Naive thymus-derived CD8-positive, alpha-beta T cell (primary cell): ENCODE measurements at places on chromosomes 2 and 18. TPM values are rescaled to one million over a fixed set of nuclear protein-coding genes. Genes with fewer than 3 reads are reported as not detected.
A peak's percentile ranks its signal among the peaks of the same experiment; 100 is the strongest.

DNA sequence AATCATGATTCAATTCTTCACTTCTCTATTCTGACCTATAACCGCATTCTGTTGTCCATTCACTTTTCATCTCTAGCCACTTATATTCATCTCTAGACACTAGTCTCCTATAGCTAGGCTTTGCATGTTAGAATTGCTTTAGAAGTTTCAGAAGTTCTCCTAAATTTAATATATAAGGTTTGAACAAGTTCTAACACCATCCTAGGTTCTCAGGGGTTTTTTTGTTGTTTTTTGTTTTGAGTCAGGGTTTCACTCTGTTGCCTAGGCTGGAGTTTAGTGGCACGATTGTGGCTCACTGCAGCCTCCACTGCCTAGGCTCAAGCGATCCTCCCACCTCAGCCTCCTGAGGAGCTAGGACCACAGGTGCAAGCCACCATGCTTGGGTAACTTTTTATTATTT is 19.9 kb downstream of the WDSUB1 start:
- no peak overlapping the region for H3K4me3 ChIP-seq
- peaks cover 3% of the 10 kb centered on the region for H3K4me1 ChIP-seq
- no peak for DNase-seq
- H3K27me3 ChIP-seq: no peaks in the 10 kb centered on the region

DNA sequence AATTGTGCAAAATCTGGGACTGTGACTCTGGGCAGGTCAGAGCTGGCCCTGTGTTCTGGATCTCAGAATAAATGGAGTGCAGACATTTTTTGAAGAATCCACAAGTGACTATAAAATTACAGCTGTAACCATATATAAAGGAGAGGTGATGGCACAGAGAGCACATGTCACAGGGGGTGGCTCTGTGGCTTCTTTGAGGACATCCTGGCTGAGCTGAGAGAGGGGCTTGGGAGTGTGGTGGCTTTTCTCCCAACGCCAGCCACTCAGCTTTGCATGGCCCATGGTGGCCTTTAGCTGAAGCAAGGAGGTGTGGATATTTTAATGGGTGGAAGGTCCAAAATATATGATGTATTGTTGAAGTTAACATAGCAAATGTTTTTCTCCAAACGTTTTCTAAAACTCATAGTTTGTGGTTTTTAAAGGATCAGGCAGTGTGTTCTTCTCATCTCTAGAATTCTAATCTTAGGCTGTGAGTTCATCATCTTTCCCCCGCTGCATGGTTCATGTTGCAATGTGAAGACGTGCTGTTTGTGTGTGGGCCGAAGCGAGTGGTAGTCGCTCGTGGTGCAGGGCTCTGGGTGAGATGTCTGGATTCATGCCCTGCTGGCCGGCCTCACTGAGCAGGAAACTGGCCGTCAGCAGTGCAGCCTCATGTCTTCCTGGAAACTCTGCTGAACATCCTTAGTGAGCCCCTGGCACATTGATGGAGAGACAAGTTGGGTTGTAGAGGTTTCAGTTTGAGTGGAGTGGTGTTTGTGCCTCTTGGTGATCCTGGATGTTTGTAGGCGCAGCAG is 109.9 kb downstream of the ZNF236 start:
- peak overlapping the region; percentile 68 for H3K27ac ChIP-seq
- H3K4me1 ChIP-seq: no peaks in the 10 kb centered on the region
- no peaks in the 10 kb centered on the region for H3K27me3 ChIP-seq
- peaks cover 5% of the 10 kb centered on the region for H3K36me3 ChIP-seq
- no peak overlapping the region for H3K4me3 ChIP-seq

DNA sequence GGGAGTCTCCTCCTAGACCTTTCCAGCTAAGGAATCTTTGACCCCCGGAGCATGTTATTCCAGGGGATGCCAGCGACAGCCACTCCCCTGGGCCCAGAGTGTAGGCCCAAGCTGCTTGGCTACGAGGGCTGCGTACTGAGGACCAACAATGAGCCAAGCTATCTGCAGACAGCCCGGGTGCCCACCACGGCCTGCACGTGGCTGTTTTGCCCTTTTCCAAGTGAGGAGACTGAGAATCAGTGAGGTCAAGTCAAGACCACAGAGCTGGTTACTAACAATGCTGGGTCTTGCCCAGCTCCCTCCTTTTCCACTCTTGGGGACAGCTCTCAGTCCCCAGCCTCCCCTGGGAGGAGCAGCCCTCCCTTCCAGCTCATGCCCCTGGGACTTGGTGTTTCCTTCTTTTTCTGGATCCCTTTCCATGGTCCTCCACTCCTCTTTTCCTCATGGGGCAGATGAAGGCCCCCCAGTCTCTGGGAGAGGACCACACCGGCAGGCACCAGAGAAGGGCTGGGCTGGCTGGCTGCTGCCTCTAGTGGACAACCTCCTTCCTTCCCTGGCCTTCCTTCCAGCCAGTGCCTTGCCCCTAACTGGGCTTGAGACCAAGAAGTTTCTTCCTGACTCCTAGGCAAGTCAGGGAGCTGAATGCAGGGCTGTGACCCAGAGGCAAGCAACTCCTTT is 550 bp upstream of the MALL start:
- DNase-seq: no peak
- H3K4me3 ChIP-seq: no peak overlapping the region
- no peak overlapping the region for H3K27ac ChIP-seq
- peaks cover 3% of the 10 kb centered on the region for H3K4me1 ChIP-seq
- peaks cover 40% of the 10 kb centered on the region for H3K27me3 ChIP-seq

DNA sequence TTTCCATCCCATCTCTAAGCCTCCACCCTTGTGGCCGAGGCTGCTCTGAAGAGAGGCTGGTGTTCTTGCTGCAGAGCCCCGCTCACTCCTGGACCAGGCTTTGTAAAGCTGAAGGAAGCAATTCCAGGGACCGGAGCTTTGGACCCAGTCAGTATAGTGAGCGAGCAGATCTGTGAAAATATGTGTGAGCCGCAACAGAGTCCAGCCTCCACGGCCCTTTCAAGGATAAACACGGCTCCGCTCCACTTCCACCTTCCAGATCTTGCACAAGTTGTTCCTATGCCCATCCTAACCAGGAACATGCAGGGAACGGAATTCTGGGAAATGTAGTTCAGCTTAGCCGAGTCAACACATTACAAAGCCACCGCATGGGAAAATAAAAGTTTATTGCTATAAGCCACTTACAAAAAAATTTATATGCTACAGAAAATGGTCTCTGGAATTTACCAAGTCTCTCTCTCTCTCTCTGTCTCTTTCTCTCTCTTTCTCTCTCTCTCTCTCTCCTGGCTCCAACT is 151.7 kb upstream of the ZNF521 start:
- peaks cover 7% of the 10 kb centered on the region for H3K27me3 ChIP-seq
- H3K27ac ChIP-seq: no peak overlapping the region
- H3K36me3 ChIP-seq: no peaks in the 10 kb centered on the region
- H3K4me1 ChIP-seq: no peaks in the 10 kb centered on the region

DNA sequence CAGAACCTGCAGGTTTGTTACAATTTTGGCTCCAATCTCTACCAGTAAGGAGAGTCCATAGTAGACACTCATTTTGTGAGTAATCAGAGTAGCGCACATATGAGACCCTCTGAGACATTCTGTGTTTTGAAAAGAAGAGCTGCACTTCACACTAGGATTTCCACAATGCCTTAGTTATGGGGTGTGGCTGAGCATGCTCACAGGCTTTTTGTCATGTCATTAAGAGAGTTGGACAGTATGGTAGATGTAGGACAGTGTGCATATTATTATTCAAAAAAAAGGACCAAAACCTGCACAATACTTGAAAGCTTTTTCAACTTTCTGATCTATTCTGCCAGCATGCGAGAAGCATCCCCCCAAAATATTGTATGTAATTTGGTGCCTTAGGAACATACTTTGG is 24.9 kb upstream of the TRIM43B start:
- no peak overlapping the region for H3K4me3 ChIP-seq
- H3K4me1 ChIP-seq: no peaks in the 10 kb centered on the region
- no peak overlapping the region for H3K27ac ChIP-seq
- H3K36me3 ChIP-seq: no peaks in the 10 kb centered on the region

- H3K27ac ChIP-seq: no peak overlapping the region
- peaks cover 42% of the 10 kb centered on the region for H3K27me3 ChIP-seq
- H3K4me3 ChIP-seq: no peak overlapping the region
- H3K36me3 ChIP-seq: no peaks in the 10 kb centered on the region
Measured at GRCh38 chr2:232521959-232522622, 1.9 kb downstream of the PRSS56 start.

GRCh38 chr2:222813177-222813843 is 47.5 kb upstream of the ACSL3 start:
- no peaks in the 10 kb centered on the region for H3K36me3 ChIP-seq
- no peak overlapping the region for H3K4me3 ChIP-seq
- no peaks in the 10 kb centered on the region for H3K4me1 ChIP-seq
- DNase-seq: no peak
- no peaks in the 10 kb centered on the region for H3K27me3 ChIP-seq
- no peak overlapping the region for H3K27ac ChIP-seq

DNA sequence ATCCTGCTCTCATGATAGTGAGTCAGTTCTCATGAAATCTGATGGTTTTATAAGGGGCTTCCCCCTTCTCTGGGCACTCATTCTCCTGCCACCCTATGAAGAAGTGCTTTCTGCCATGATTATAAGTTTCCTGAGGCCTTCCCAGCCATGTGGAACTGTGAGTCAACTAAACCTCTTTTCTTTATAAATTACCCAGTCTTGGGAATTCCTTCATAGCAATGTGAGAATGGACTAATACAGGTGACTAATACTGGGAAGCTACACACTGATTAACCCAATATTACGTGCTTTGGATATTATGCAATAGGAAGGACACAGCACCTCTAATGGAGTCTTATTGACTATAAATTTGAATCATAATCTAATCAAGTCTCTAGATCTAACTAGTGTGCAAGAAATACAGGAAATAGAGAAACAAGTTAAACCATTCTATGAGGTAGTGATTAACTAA is 107.2 kb upstream of the ETAA1 start:
- H3K4me1 ChIP-seq: no peaks in the 10 kb centered on the region
- DNase-seq: no peak
- no peak overlapping the region for H3K27ac ChIP-seq

GRCh38 chr2:58634653-58635370 is 393.7 kb upstream of the FANCL start:
- H3K27ac ChIP-seq: no peak overlapping the region
- no peak overlapping the region for H3K4me3 ChIP-seq

- H3K4me1 ChIP-seq: no peaks in the 10 kb centered on the region
- DNase-seq: no peak
- no peak overlapping the region for H3K27ac ChIP-seq
- no peak overlapping the region for H3K4me3 ChIP-seq
Measured at GRCh38 chr2:6211236-6211635, 519.1 kb downstream of the SOX11 start.

DNA sequence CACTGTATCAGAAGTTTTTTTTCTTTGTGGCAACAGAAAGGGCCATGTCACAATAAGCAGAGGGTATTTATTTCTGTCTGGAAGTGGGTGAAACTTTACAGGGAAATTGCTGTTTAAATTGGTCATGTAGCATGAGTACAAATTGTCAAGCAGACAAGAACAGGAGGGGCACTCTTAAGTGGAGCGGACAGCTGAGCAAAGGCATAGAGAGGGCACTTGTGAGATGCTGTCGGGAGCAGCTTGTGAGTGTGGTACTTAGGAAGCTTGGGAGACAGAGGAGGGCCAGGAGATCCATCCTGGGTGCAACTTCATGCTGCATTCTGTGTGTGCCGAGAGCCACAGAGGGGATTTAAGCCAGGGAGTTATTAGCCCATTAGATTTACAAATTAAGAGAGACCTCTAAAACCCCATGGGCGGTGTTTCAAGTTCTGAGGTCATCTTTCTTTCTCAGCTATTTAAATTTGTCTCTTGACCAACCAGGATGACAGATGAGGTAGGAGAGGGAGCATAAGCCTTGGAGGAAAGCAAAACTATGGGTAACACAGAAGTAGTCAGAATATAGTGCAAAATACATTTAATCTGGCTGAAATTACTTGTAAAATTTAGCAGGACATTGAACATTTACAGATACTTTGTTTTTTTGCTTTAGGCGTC is 30.4 kb downstream of the INPP4A start:
- H3K4me1 ChIP-seq: peaks cover 100% of the 10 kb centered on the region
- peak overlapping the region; percentile 98 for H3K27ac ChIP-seq
- H3K36me3 ChIP-seq: no peaks in the 10 kb centered on the region
- H3K4me3 ChIP-seq: peak overlapping the region; percentile 33

DNA sequence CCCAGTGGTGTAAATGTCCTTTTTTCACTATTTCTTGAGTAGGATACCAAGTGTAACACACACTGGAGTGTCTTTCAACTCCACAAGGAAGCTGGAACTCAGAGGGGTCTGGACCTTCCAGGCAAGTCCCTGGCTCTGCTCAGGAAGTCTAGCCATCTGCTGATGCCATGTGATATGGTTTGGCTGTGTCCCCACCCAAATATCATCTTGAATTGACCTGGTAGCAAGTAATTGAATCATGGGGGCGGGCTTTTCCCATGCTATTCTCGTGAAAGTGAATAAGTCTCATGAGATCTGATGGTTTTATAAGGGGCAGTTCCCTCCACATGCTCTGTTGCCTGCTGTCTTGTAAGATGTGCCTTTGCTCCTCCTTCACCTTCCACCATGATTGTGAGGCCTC is 99.4 kb upstream of the CDC42EP3 start:
- H3K27ac ChIP-seq: no peak overlapping the region
- no peaks in the 10 kb centered on the region for H3K36me3 ChIP-seq
- H3K27me3 ChIP-seq: no peaks in the 10 kb centered on the region

- no peaks in the 10 kb centered on the region for H3K4me1 ChIP-seq
- no peak for DNase-seq
- peaks cover 25% of the 10 kb centered on the region for H3K27me3 ChIP-seq
- no peak overlapping the region for H3K4me3 ChIP-seq
- H3K27ac ChIP-seq: no peak overlapping the region
- no peaks in the 10 kb centered on the region for H3K36me3 ChIP-seq
Measured at GRCh38 chr2:178244777-178245176, 50.5 kb downstream of the OSBPL6 start.

DNA sequence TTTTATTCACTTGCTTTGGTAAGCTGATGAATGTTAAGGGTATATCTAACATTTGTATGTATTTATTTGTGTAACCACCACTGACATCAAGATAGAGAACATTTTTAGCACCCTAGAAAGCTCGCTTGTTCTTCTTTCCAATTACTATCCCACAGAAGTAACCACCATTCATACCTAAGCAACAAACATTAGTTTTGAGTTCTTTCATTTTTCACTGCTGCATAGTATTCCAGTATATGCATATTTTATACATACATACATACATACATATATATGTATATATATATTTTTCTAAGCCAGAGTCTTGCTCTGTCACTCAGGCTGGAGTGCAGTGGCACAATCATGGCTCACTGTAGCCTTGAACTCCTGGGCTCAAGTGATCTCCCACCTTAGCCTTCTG is 11.1 kb upstream of the DYM start:
- no peak overlapping the region for H3K27ac ChIP-seq
- no peak for DNase-seq
- H3K36me3 ChIP-seq: peaks cover 3% of the 10 kb centered on the region
- no peaks in the 10 kb centered on the region for H3K27me3 ChIP-seq

UGT1A4 gene
- not detected for total RNA-seq

RRM2 gene
- total RNA-seq: 0.66 TPM

GAREM2 gene
- total RNA-seq: 4.3 TPM

ADD2 gene
- total RNA-seq: 9.3 TPM

EMILIN1 gene
- 0.86 TPM for total RNA-seq

NDUFS1 gene
- 65.5 TPM for total RNA-seq
